MCF 10A (cell line): ENCODE measurements at places on chromosomes 6 and 20. TPM values are rescaled to one million over a fixed set of nuclear protein-coding genes. Genes with fewer than 3 reads are reported as not detected.

The MDC1 gene
- total RNA-seq, result 50.6 and 54.5 TPM in 2 replicates

The FOXS1 gene
- not detected in 2 replicates for total RNA-seq

The MEI4 gene
- not detected in 2 replicates for total RNA-seq

The SLC9A8 gene
- total RNA-seq, result 14.6 and 16.5 TPM in 2 replicates

The HNF4A gene
- total RNA-seq, result 0.22 TPM in 1 of 2 replicates, not detected in the other

The GGTLC1 gene
- total RNA-seq, result not detected in 2 replicates

The CRYBG1 gene
- total RNA-seq, result 36.5 and 45.3 TPM in 2 replicates

The C6orf62 gene
- total RNA-seq, result 96.2 and 101 TPM in 2 replicates

The SLC22A16 gene
- not detected in 2 replicates for total RNA-seq

The RIPPLY2 gene
- not detected in 2 replicates for total RNA-seq

The PSORS1C1 gene
- 7.7 and 11.7 TPM in 2 replicates for total RNA-seq

The FGD2 gene
- not detected in 2 replicates for total RNA-seq

The LINC00237 gene
- total RNA-seq, result not detected in 2 replicates

The TP53TG5 gene
- total RNA-seq, result not detected in 2 replicates

The OR2W1 gene
- total RNA-seq, result not detected in 2 replicates

The BPIFB1 gene
- total RNA-seq, result not detected in 2 replicates

The LHFPL5 gene
- total RNA-seq, result not detected in 2 replicates

The ZBP1 gene
- total RNA-seq, result not detected in 2 replicates

The TASP1 gene
- total RNA-seq, result 18.7 and 19.0 TPM in 2 replicates

The KHDC1L gene
- total RNA-seq, result not detected in 2 replicates

The NOX3 gene
- total RNA-seq, result not detected in 2 replicates
